ENCODE measurements at places on chromosomes 6 and 20. TPM values are rescaled to one million over a fixed set of nuclear protein-coding genes. Genes with fewer than 3 reads are reported as not detected.

- 0 out of 2 replicates have a peak, but pooled peaks cover 2% of the 10 kb centered on the region for H3K36me3 ChIP-seq
- no peak for DNase-seq
- no peaks in the 10 kb centered on the region for H3K27me3 ChIP-seq
- no peak overlapping the region for H3K4me3 ChIP-seq
Measured at GRCh38 chr6:34369385-34369784, 23.1 kb downstream of the NUDT3 start.

GRCh38 chr20:16810216-16810615, 62.1 kb downstream of the OTOR start:
- peaks cover 6% of the 10 kb centered on the region for H3K27me3 ChIP-seq
- no peaks in the 10 kb centered on the region for H3K4me1 ChIP-seq
- no peak for DNase-seq
- H3K27ac ChIP-seq = no peak overlapping the region

DNA sequence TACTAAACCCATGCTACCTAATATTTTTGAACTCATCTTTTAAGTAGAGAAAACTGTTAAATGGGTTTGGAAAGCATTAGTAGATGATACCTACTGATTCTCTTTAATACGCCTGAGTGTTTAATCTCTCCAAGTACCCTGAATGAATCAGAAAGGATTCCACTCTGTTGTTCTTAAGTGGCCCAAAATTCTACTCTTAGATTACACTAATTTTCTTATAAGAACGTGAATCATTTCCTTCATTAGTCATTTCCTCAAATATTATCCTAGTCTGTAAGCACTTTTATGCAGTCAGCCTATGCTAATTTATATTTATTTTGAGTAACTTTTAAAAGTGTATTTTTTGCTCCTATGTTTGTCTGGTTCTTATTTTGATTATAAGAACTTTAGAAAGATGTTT, 380.0 kb downstream of the BTBD9 start:
- peaks cover 15% of the 10 kb centered on the region for H3K4me1 ChIP-seq
- no peaks in the 10 kb centered on the region for H3K27me3 ChIP-seq
- peak overlapping the region; percentile 48 for H3K27ac ChIP-seq
- H3K36me3 ChIP-seq = no peaks in the 10 kb centered on the region
- H3K4me3 ChIP-seq = no peak overlapping the region

- no peak overlapping the region for H3K4me3 ChIP-seq
- peak; percentile 3 for DNase-seq
- no peak overlapping the region for H3K27ac ChIP-seq
- H3K36me3 ChIP-seq = no peaks in the 10 kb centered on the region
- peaks cover 3% of the 10 kb centered on the region for H3K27me3 ChIP-seq
Measured at GRCh38 chr20:57794600-57795341, 85.0 kb upstream of the PMEPA1 start.

The CNKSR3 gene
- 15.8 TPM for total RNA-seq

The DNAH8 gene
- under 0.01 TPM for total RNA-seq

The FKBP5 gene
- 7.0 TPM for total RNA-seq

The HTR1B gene
- total RNA-seq = under 0.01 TPM
